Activated CD4-positive, alpha-beta T cell treated with anti-CD3 and anti-CD28 coated beads, Interleukin-2, Interleukin-4, amounts not matched to agents 100 ng/mL and 50 ng/mL, durations not matched to agents 16 hours and 8 hours (primary cell): ENCODE measurements at places on chromosomes 4 and X.
A peak's percentile ranks its signal among the peaks of the same experiment; 100 is the strongest.

DNA sequence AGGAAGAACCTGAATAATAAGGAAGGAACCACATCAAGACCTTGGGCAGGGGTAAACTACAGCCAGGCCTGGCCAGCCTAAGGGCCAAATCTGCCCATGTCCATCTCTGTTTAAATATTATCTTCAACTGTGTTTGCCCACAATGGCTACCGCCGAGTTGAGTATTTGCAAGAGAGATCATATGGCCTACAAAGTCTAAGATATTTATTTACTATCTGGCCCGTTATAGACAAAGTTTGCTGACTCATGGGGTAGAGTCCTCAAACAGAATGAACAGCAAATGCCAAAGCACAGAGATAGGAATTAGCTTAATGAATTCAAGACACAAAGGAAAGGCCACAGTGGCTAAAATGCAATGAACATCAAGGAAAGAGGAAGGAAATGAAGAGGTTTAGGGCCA lies 44.8 kb downstream of the RPS6KA3 start:
- DNase-seq = no peak

DNA sequence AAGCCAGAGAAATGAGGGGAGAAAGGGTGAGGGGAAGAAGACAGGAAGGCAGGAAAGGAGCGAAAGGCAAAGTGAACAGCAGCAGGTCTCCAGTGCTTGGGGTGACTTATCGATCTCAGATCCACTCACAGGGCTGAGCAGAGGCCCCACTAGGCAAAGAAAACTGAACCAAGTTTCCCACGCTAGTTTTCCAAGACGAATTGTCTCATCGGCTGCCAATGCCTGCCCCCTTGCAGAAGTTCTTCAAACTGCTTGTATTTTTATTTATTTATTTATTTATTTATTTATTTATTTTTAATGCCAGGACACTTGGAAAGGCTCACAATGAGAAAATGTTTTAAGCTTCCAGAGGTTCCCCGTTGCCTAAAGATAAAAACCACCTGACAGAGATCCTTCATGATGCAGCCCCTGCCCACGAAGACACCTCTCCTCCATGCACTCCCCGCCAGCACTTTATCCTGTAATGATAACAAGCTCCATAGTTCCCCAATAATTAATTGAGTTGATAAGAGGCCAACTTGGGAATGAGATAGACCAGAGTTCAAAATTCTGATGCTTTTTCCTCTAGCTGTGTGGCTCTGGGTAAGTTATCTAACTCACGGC lies 43.2 kb downstream of the QDPR start:
- DNase-seq = no peak

DNA sequence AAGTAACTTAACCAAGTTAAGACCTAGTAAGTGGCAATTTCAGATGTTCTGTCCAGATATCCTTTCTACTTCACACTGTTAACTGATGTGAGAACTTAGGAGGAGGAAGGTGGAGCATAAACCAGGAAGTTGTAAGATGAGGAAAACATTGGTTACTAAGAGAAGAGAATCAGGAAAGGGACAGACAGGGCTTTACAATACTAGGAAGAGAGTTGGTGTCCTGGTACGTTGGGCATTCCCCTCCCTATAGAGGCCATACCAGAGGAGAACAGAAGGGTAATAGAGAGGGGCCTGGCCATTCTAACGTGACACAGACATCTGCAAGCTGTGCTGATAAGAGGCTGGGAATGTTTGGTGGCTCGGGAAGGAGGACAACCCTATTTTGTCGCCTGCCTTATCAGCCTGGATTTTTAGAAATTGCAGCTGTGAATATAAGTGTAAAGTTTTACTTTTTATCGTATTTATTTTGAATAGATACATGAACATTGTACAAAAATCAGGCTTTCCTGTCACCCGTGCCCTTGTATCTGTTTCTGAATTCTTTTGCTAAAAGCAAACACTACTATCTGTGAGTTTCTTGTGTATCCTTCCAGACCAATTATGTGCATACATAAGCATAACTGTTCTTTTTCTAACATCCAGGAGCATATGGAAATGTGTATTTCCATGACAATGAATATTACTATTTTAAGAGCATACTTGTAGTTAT lies 53.5 kb upstream of the HPRT1 start:
- no peak for DNase-seq

GRCh38 chr4:76252271-76252653 lies 741 bp downstream of the FAM47E start:
- DNase-seq = no peak

DNA sequence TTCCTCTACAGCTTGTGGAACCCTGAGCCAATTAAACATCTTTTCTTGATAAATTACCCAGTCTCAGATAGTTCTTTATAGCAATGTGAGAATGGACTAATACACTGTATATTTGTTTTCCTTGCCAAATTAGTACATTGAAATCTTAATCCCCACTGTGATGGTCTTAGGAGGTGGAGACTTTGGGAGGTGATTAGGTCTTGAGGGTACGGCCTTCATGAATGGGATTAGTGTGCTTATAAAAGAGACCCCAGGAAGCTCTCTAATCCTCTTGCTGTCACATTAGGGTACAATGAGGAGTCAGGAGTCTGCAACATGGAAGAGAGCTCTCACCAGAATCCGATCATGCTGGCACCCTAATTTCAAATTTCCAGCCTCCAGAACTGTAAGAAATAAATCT lies 86.6 kb downstream of the TIGD2 start:
- DNase-seq = no peak

GRCh38 chr4:174592985-174593335 lies 70.7 kb upstream of the HPGD start:
- no peak for DNase-seq

- DNase-seq = no peak
These were observed 84.0 kb downstream of the NHSL2 start for GRCh38 chrX:71994601-71995000.

DNA sequence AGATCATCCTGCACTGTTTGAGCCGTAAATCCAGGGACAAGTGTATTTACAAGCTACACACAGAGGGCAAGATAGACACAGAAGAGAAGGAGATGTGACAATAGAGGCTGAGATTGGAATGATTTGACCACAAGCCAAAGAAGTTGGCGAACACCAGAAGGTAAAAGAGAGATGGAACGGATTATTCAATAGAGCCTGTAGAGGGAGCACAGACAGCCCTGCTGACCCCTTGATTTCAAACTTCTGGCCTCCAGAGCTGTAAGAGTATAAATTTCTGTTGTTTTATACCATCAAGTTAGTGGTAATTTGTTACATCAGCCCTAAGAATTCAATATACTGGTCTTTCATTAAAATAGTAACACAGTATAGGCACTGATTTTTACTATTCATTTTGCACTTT lies 447.8 kb downstream of the FAT4 start:
- DNase-seq = no peak

DNA sequence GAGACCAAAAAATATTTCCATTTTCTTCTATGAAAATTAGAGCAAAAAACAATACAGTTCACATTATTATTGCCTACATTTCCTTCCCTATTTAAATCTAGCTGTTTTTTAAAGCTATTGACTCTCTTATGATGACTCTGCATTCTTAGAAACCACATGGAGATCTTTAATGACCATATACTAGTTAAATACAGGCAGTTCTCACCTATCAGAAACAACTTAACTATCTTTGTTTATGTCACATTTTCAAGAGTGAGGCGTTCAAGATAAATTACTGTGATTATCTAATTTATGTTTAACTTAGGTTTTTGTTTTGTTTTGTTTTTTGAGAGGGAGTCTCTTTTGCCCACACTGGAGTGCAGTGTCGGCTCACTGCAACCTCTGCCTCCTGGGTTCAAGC lies 3.0 kb downstream of the CISD2 start:
- DNase-seq = no peak

- DNase-seq = no peak
These were observed 225.2 kb upstream of the PGRMC2 start for GRCh38 chr4:128512767-128513322.

- DNase-seq = no peak
These were observed 18.7 kb downstream of the RCHY1 start for GRCh38 chr4:75495476-75495875.

GRCh38 chrX:153400146-153401132 lies 711 bp downstream of the PNMA6E start:
- peak; percentile 63 for DNase-seq

GRCh38 chr4:108054025-108054638 lies 64.4 kb downstream of the HADH start:
- DNase-seq = no peak

- DNase-seq = no peak
These were observed 139.6 kb downstream of the IQCM start for GRCh38 chr4:149676076-149676475.

- no peak for DNase-seq
These were observed 433.8 kb downstream of the NAF1 start for GRCh38 chr4:162732876-162733275.

DNA sequence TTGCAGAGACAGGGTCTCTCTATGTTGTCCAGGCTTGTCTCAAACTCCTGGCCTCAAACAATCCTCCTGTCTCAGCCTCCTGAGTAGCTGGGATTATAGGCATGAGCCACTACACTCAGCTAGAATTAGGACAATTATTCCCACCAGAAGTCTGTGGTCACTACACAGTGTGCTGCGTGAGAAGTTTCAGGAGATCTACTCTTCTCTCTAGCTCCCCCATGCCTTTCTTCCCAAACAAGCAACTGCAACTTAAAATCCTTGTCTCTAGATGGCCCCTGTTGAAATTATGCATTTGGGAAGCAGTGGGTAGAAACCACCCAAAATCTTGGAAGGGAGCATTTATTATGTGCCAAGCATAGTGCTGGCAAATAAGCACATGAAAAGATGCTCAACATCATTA lies 21.1 kb upstream of the MAP7D3 start:
- DNase-seq = no peak

- no peak for DNase-seq
These were observed 106.4 kb downstream of the RAPGEF2 start for GRCh38 chr4:159209249-159209648.

DNA sequence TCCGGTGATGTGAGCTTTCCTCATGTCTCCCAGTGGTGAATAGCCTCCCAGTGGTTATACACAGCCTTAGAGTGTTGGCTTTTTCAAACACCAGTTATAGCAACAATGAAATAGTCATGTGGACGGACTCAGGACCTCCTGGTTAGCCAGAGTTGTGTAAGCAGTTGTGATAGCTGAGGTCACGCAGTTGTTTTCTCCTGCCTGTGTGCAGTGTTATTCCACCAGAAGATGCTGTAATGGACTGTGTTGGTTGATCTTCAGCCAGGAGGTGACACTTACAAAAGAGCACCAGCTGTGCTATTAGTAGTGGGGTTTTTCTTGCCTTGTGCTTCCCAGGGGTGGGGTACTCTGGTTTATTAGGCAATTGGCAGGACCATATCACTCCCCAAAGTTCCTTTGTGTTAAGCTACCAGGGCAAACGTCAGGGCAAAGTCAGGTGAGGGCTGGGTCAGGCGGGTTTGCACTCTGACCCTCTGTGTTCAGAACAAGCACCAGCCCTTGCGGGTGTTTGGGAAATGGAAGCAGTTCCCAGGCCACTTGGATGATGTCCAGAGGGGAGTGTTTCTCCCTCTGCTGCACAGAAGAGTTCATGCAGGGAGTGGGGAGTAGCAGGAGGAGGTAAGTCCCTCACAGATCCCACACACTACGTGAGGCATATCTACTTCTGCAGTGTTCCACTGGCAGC lies 252.6 kb downstream of the TMEM47 start:
- no peak for DNase-seq

DNA sequence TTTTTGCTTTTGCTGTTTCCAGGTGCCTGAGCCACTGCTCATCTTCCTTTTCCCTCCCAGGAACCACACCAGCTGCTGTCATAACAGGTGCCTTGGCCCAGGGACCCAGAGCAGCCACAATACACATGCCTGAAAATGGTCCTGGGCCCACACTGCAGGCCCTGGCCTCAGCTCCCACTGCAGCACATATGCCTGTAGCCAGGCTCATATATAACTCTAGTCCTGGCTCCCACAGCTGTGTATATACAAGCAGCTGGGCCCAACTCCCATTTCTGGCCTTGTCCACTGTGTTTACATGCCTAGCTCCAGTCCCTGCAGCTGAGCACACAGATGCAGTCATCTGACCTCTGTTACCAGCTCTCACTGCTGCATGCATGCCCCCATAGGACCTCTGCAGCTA lies 930.5 kb downstream of the ADGRL3 start:
- no peak for DNase-seq

- peak; percentile 8 for DNase-seq
These were observed 287.2 kb downstream of the OPHN1 start for GRCh38 chrX:68146054-68146453.

- no peak for DNase-seq
These were observed 6.6 kb upstream of the UTP3 start for GRCh38 chr4:70681704-70682103.

GRCh38 chr4:159386620-159387019 lies 283.7 kb downstream of the RAPGEF2 start:
- DNase-seq = no peak
